ENCODE measurements at places on chromosomes 7 and 10. TPM values are rescaled to one million over a fixed set of nuclear protein-coding genes. Genes with fewer than 3 reads are reported as not detected.

CALD1 gene
- total RNA-seq = 215 TPM

CAV2 gene
- 209 TPM for total RNA-seq

MRM2 gene
- 52.3 TPM for total RNA-seq

CALN1 gene
- not detected for total RNA-seq

ELN gene
- total RNA-seq = 0.15 TPM

LRRC18 gene
- total RNA-seq = not detected

AUTS2 gene
- total RNA-seq = 3.8 TPM

MMRN2 gene
- 0.40 TPM for total RNA-seq

LRRC4 gene
- total RNA-seq = not detected

NEUROG3 gene
- not detected for total RNA-seq

ADCYAP1R1 gene
- total RNA-seq = 0.03 TPM

REPIN1 gene
- 81.1 TPM for total RNA-seq

PAX4 gene
- total RNA-seq = not detected

HOGA1 gene
- 2.9 TPM for total RNA-seq

MAGI2 gene
- 0.49 TPM for total RNA-seq

SYT15 gene
- 3.0 TPM for total RNA-seq

CCDC3 gene
- total RNA-seq = 1.4 TPM

CELF2 gene
- total RNA-seq = 0.02 TPM

PLEKHS1 gene
- 0.06 TPM for total RNA-seq

PHKG1 gene
- 0.31 TPM for total RNA-seq

HECTD2 gene
- total RNA-seq = 2.9 TPM

THSD7A gene
- total RNA-seq = 1.4 TPM

CEP55 gene
- 60.9 TPM for total RNA-seq

A1CF gene
- 0.13 TPM for total RNA-seq

SPDYE2B gene
- total RNA-seq = not detected

EPO gene
- total RNA-seq = not detected

BLOC1S2 gene
- total RNA-seq = 101 TPM

UNCX gene
- not detected for total RNA-seq

THNSL1 gene
- 3.5 TPM for total RNA-seq

STX1A gene
- total RNA-seq = 66.8 TPM

LSM8 gene
- total RNA-seq = 39.1 TPM

PLAC9 gene
- total RNA-seq = 0.16 TPM

IKZF5 gene
- 5.0 TPM for total RNA-seq

MAT1A gene
- total RNA-seq = 0.04 TPM

WEE2 gene
- not detected for total RNA-seq

IL15RA gene
- 2.3 TPM for total RNA-seq

WIPF3 gene
- 0.48 TPM for total RNA-seq

DLX6 gene
- not detected for total RNA-seq

CDNF gene
- 1.3 TPM for total RNA-seq

MORN4 gene
- total RNA-seq = 8.0 TPM

STOX1 gene
- 0.73 TPM for total RNA-seq

PITRM1 gene
- total RNA-seq = 80.3 TPM

SLC26A3 gene
- total RNA-seq = not detected

TASOR2 gene
- 30.4 TPM for total RNA-seq

PRR15 gene
- total RNA-seq = 4.6 TPM

HOXA1 gene
- total RNA-seq = 2.1 TPM

BCCIP gene
- total RNA-seq = 103 TPM
